ENCODE measurements at places on chromosomes 6 and 20.

GRCh38 chr6:82775981-82776380 is 289.7 kb downstream of the UBE3D start:
- no peak for DNase-seq

DNA sequence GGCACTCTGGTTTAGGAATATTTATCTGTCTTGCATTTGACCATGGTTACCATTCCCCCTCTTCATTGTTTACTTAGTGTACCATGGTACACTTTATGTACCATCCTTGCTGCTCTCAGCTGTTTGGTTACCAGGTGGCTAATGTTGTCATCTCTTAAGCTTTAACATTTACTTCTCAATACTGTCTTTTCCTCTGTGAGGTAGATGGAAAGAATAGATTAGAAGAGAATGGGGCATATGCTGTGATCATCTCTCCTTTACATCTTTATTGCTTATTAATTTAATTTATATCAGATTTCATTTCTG is 109.2 kb downstream of the NCOA3 start:
- no peak for DNase-seq

- DNase-seq, result no peak
These were observed 75.0 kb downstream of the FAM120B start for GRCh38 chr6:170381562-170381961.

DNA sequence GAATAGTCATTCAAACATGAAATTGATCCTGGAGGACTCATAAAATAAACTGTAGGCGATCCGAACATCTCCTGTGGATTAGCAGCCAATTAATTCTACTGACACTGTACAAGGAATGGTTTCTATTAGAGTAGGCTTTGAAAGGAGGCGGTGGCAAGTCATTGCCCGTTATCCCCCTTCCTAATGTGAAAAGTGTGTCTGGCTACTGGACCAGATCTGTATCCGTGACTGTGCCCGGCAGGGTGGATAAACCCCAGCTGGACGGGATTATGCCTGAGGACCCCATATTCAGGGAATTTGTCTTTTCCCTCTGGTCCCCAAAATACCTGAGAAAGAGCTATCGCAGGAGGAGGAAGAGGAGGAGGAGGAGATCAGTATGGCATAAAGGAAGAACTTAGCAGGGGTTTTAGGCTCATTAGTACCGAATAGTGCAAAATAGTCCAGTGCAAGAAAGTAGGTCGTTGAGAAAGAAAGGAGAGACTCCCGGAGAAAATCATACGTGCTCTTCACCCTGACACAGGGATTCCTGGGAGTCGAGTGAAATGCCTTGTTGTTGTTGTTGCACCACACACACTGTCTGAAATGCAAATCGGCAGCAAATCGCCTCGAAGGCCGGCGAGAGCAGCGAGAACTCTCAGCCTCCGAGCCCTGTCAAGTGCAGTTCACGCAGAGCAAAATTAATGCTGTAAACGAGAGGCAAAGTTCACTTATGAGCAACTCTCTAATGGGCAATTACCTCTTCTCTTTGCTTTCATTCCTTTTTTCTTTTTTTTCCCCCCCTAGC is 178.9 kb upstream of the ARID1B start:
- DNase-seq, result no peak

GRCh38 chr6:41367700-41368099 is 32.3 kb downstream of the NCR2 start:
- peak; percentile 66 for DNase-seq

GRCh38 chr6:89069536-89070163 is 10.9 kb upstream of the PNRC1 start:
- no peak for DNase-seq

GRCh38 chr6:124445581-124445980 is 516.7 kb upstream of the RNF217 start:
- no peak for DNase-seq

DNA sequence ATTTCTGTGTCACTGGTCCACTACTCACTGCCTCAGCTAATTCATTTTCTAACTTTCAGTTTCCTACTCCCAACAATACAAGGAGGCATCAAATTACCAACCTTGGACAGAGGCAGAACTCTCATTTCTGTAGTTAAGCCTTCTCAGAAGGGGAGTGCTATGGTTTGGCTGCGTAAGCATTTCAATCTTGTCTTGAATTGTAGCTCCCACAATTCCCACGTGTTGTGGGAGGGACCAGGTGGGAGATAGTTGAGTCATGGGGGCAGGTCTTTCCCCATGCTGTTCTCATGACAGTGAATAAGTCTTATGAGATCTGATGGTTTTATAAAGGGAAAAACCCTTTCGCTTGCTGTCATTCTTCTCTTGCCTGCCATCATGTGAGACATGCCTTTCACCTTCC is 22.9 kb downstream of the HLA-DRA start:
- DNase-seq, result no peak

DNA sequence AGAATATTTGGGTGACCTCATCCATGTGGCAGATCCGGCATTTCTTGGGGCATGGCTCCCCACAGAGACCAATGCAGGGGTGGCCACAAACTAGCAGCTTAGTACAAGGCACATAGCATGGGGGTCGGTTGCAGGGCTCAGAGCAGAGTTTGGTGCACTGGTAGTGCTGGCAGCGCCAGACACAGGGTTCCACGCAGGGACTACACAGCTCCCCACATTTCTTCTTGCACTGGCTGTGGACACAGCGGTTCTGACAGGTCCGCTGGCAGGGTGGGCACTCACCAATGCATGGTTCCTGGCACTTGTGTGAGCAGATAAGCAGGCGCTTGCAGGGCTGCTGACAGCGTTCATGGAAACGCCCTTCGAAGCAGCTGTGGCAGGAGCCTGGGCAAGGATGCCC is 29.1 kb downstream of the DDX27 start:
- no peak for DNase-seq

GRCh38 chr20:50872560-50873425 is 58.4 kb downstream of the ADNP start:
- no peak for DNase-seq

- no peak for DNase-seq
These were observed 233.6 kb downstream of the TTLL2 start for GRCh38 chr6:167558246-167559177.

DNA sequence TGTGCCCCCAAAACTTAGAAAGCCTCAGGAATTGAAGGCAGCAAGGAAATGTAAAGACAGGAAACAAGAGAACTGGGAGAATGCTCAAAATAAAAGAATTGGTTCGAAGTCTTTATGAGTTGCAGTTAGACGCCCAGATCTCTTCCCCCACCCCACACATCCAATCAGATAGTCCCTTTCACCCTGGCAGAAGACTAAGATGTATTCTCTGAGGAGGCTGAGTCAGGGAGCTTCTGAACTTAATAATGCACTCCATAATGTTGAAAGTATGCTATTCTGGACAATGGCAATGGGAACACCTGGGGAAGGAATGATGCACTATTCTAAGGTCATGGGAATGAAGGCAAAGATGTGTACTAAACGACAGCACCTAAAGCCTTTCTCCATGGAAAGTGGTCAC is 173.6 kb downstream of the MTFR2 start:
- no peak for DNase-seq

DNA sequence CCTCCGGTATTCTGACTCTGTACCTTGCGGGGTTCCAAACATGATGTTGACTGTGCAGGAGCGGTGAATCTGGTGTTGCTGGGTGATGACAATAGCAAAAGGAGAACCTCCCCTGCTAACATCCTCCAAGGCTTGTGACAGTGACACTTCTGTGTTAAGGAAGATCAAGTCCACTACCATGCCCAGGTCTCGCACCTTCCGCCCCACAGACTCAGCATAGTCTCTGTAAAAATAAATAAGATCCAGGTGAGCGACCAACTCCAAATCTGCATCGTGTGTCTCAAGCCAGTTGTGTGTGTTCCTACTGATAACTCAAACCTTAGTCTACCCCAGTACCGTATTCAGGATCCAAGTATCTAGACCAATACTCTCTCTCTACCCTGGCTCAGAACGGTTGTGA is 24.8 kb downstream of the NCOA5 start:
- no peak for DNase-seq

DNA sequence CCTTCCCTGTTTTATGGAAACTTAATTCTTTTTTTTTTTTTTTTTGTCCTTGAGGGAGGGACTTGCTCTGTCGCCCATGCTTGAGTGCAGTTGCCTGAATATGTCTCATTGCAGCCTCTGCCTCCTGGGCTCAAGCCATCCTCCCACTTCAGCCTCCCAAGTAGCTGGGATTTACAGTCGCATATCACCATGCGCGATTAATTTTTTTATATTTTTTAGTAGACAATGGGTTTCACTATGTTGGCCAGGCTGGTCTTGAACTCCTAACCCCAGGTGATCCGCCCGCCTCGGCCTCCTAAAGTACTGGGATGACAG is 654 bp downstream of the TMEM14C start:
- no peak for DNase-seq

DNA sequence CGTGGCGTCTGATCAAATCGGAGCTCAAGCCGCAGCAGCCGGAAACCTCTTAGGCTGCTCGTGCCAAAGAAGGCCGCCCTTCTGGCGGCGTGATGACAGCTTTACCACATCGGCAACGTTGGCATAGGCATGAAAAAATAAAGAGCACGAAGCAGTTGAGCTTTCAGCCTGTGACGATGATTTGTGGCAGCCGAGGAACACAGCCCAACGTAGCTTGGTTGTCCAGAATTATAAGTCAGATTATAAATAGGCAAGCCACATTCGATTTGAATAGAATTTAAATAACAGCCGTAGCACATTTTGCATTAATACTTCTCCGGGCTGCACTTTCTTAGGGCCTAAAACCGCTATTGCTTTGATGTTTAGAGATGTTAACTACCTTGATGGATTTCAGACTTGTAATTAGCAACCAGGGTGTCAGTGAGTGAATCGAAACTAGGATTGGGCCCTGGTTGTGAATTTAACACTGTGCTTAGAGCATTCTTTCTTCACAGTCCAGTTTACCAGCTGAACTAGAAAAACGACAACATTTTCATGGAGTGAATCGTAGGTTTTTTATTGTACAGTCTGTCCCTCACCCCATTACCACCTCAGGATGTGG is 864 bp upstream of the BCLAF1 start:
- DNase-seq, result peak; percentile 21

DNA sequence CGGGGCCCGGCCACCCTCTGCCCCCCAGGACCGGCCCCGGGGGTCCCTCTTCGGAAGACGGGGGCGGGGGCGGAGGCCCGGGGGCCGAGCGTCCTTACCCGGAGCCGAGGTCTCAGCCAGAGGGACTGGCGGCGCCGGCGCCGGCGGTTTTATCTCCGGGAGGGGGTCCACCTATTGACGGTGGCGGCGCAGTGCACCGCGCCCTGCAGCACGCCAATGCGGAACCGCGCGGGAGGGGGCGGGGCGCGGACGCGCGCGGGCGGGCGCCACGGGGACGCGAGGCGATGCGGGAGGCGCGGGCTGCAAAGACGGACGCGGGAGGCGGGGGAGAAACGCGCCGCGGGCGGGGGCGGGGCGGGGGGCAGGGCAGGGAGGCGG is at the start of gene EEF1A2:
EEF1A2 (minus strand) TSS at position 124 of the 378 bp plus-strand sequence. CDS start 1,320 bp downstream, outside the sequence.
- DNase-seq, result no peak

DNA sequence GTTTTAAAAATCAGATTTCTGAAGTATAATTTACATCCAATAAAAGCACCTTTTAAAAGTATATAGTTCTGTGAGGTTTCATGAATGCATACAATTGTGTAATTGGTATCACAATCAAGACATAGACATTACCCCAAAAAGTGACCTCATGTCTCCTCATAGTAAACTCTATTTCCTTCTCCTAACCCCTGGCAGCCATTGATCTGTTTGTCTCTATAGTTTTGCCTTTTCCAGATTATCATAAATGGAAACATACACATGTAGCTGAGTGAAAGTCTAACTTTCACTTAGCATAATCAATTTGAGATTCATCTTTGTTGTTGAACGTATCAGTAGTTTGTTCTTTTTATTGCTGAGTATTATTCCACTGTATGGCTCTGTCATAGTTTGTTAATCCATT is 57.6 kb downstream of the SUN5 start:
- DNase-seq, result no peak

GRCh38 chr6:84763886-84764331 is 489 bp downstream of the TBX18 start:
- no peak for DNase-seq

DNA sequence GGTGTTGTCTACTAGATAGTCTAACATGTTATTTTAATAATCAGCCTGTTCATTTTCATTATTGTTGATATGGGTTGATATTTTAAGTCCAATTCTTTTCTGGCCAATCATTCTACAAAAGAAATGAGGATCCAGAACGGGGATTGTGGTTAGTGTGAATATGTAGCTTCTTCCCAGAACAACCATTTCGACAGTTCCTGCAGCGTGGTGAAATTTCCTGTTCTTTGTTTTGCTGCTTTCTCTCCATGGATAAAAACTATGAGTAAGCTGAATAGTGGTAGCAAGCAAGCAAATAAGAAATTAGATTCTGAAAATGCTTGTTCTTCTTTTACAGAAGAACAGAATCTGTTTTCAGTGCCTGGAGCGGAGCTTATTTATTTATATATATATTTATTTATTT is 65.5 kb upstream of the F13A1 start:
- DNase-seq, result no peak

DNA sequence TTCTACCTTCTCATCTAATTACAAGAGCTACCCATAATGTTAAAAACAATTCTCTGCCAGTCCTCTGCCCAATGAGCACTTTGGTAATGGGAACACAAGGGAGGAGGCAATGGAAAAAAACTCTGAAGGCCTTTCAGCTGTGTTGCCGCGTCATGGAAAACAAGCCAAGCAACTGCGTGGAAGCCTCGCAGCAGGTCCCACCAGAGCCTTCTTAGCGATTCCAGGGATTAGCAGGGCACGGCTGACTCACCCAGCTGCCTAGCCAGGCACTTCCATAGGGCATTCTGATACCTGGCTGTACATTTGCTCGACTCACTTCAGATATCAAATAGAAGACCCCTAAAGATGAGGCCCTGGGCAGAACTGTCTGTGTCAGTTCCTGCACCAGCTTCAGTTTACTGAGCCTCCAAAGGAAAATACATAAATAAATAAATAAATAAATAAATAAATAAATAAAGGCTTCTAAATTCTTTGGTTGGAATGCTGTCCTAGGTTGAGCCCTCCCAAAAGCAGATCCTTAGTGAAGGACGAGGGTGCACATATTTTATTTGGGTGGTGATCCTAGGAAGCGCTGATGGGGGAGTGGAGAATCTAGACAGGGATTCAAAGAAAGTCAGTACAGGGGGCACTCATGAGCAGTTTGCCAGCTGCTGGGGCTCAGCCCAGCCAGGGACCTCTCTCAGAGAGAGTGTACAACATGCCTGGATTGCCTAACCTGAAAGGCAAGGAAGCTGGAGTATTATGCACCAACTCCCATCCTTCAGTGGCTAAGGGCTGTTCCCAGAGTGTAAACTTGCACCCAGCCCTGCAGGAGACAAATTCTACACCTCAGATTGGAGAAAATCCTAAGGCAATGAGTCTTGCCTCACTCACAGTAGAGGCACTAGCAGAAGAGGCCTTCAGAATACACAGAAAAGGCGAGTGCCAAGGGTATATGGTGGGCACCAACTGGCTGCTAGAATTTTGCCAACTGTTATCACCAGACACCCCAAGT is 18.2 kb downstream of the SNAP25 start:
- DNase-seq, result no peak

GRCh38 chr20:61927193-61927825 is 138.4 kb downstream of the TAF4 start:
- no peak for DNase-seq

DNA sequence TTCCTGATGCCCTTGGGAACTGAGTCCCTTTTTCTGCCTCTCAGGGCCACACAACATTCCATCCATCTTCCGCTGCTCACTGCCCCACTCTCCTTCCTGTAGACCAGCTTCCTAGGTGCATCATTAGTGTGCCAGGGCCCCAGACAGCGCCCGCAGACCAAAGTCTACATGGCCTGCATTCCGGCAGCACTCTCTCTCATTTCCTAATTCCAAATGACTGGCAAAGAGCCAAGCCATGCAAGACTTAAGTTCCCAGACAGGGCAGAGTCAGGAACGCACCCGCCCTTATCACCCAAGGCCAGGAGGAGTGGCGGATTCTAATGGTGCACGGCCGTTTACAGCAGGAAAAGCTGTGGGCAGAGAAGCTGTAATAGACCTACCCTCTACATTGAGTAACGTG is 159.8 kb upstream of the ARID1B start:
- DNase-seq, result no peak

Measured in H54 (cell line).